ENCODE measurements at places on chromosomes 3 and 15.

DNA sequence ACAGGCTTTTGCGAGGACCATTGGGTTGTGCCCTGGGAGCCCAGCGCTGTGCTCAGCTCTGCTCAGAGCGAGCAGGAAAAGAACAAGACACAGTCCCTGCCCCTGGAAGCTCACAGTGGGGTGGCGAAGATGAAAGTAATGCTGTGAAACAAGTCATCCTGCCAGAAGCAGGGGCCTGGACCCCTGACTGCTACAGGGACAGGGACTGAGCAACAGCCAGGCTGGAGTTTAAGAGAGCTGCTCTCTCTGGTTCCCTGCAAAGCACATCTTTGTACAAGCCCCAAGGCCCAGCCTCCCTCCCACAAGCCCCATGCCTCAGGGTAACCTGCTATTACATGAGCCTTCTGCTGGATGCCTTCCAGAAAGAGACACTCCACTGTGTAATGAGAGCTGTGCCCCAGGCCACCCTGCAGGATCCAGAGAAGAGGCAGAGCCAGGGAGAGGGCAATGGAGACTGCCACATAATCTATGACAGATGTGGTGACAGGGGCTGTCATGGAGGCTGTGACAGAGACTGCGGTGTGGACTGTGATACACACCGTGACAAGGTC, 7.1 kb upstream of the HCN4 start:
- DNase-seq, result no peak

DNA sequence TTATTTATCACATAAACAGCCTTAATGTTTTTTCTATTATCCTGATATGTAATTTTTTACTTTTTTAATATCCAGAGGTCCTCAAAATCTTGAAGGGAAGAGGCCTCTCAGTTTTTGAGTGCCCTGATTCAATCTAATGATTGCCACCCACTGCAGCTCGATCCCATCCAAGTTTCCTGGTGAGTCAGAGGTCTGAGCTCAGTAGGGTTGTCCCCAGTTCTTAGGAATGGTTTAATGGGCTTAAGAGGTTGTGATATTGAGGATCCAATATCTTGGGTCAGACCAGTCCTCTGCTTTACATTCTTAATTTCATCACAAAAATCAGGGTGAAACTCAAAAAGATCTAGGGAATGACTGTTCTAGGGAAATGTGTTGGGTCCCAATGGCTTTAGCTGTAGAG, 238.5 kb downstream of the NSUN3 start:
- no peak for DNase-seq

DNA sequence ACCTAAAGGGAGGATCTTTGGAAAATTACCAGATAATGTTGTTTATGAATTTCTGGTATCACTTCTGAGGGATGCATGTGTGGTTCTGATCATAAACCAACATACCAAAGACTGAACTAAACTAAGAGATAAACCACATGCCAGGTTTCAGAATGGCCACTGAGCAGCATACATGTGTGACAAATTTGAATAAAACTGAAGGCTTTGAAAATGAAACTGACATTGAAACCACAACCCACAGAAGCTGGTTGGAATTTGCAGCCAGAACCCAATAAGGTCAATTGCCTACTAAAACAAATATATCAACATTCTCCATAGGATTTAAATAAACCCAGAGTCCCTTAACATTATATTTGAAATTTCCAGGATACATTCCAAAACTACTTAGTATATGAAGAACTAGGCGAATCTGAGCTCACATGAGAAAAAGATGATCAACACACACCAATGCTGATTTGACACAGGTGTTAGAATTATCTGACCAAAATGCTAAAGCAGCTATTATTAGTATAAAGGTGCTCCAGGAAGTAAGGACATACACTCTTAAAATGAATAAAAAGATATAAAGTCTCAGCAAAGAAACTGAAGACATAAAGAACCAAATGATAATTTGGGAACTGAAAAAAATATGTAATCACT, 125.0 kb downstream of the ZNF280D start:
- DNase-seq, result no peak

DNA sequence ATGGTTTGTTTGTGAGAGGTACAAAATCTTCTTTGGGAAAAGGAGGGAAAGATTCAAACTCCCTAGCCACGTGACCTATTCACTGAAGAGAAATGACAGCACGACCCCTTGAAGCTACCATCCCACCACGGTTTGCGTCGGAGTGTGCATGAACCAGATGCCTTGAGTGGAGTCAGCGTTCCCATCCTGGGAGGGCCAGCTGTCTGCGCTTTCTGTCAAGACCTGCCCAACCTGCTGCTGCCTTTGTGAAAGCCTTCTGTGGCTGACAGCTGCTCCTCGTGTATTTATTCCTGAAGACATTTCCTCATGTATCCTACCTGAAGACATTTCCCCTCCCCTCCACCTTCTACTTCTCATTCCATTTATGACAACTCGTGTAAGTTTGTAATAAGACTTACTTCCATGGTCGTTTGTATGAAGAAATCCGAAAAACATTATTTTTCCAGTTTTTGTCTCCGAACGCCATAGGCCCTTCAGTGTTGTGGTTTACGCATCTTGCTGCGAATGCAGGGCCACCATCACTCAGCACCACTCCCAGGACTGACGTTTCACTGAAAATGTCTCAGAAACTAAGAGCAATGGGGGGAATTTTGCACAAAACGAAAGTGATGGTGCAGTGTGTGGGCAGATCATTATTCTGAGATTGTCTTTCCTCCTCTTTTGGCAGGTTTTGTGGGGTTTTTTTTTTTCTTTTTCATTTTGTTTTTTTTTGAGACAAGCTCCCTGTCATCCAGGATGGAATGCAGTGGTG, 18.9 kb downstream of the EBLN2 start:
- no peak for DNase-seq

DNA sequence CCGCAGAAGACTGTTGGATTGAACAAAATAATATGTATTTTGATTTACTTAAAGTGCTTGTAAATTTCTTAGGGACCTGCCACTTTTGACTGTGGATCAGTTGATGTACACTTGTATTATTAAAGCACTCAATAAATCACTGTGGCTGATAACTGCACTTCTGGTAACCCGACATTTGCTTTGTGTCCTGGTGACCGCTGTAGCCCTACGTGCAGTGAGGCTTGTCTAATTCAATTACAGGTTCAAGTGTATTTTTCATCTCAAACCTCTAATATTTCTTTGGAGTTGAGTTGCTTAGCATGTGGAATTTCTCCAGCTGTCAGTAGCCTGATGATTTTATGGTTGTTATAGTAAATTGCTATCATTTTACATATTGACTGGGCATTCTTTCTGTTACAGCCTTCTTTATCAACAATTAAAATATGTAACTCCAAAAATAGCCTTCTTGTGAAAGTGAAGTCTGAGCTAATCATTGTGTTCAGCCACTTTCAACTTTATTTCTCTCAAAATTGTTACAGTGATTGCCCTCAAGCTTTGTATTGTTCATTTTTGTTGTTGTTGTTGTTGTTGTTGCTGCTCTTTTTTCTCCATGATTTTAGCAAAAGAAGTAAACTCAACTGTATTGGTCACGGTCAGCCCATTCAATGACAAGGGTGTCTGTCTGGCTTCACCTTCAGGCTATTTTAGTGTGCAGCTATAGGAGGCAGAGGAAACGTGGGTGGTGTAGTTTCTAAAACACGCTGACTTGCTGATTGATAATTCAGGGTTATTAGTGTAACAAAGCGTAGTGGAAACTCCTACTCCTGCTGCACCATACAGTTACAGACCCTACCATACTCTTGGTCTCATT, 215.1 kb upstream of the UBE2E1 start:
- DNase-seq, result no peak

DNA sequence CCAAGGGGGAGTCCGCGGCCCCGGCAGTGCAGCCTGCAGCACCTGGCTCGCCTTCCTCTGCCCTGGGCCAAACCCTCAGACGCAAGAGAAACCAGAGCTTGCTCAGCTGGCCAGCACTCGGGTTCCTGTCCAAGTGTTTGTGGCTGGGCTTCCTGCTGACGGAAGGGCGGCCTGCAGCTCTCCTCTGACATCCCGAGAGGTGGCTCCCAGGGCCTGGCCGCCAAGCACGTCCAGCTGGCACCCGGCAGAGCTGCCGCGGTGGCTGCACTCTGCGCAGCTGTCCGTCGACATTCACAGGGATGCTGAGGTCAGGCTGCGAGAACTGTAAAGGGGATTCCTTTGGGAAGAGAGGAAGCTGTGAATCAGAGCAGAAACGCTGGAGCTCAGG, 85.6 kb downstream of the CPN2 start:
- DNase-seq, result no peak

- DNase-seq, result no peak
Measured at GRCh38 chr15:72070817-72071447, 47.0 kb downstream of the MYO9A start.

DNA sequence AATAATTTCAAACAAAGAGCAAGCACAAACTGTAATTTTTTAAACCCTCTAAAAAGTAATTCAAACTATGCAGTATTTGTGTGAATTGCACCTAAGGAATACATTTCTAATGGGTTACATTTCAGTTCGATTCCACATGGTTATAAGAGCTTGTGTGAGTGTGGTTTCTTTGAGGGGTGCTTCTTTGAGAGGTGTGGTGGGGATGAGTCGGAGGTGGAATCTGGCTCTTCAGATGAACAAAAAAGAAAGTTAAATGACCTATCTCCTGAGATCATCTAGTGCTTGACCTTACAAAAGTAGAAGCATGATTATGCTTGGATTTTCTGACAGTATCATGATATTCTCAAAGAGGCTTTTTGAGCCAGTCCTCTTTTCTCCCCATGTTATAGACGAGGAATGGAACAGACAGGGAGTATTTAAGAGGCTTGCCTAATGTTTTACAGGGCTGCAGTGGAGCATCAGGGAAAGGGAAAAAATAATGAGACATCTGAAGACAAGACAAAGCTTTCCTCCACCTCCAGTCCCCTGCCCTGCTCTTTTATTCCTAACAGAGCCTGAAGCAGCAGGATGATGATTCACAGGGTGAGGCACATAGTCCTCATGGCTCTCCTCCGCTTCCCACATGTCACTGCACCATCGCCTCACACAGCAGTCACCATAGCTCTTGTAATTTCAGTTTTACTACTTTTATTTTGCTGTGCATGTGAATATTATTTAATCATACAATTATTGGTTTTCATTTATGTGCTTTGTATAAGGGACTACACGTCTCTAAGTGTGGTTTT, 82.0 kb downstream of the LYSMD4 start:
- DNase-seq, result no peak

DNA sequence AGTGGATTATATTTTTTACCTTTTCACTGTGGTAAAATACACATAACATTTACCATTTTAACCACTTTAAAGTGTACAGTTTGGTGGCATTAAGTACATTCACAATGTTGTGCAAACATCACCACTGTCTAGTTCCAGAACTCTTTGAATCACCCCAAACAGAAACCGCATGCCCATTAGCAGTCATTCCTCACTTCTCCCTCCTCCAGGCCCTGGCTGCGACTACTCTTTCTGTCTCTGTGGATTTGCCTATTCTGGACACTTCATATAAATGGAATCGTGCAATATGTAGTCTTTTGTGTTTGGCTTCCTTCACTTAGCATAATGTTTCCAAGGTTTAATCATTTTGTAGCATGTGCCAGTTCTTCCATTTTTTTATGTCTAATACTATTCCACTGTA, 409.8 kb downstream of the NTRK3 start:
- DNase-seq, result no peak

Data from activated CD4-positive, alpha-beta T cell treated with anti-CD3 and anti-CD28 coated beads for 24 hours (primary cell).